ENCODE measurements at places on chromosomes 3 and 15. TPM values are rescaled to one million over a fixed set of nuclear protein-coding genes. Genes with fewer than 3 reads are reported as not detected.

Gene SH2D7
- polyA plus RNA-seq, result not detected

Gene PLSCR5
- not detected for polyA plus RNA-seq

Gene PRSS50
- polyA plus RNA-seq, result not detected

Gene HRG
- polyA plus RNA-seq, result not detected

Gene ZNF80
- polyA plus RNA-seq, result not detected

Gene SLC26A6
- 45.8 TPM for polyA plus RNA-seq

Gene IL17RD
- polyA plus RNA-seq, result 0.60 TPM

Gene ZFYVE19
- polyA plus RNA-seq, result 22.6 TPM

Gene COLQ
- 1.6 TPM for polyA plus RNA-seq

Gene TPRA1
- polyA plus RNA-seq, result 42.3 TPM

Gene CACNA2D2
- polyA plus RNA-seq, result 0.11 TPM

Gene XCR1
- not detected for polyA plus RNA-seq

Gene CAND2
- 1.3 TPM for polyA plus RNA-seq

Gene MEGF11
- 0.04 TPM for polyA plus RNA-seq

Gene WDR93
- polyA plus RNA-seq, result 0.17 TPM

Gene GRM2
- polyA plus RNA-seq, result 0.09 TPM

Gene SPRED1
- polyA plus RNA-seq, result 7.9 TPM

Gene GOLGA8N
- 2.9 TPM for polyA plus RNA-seq

Gene SPTBN5
- 0.05 TPM for polyA plus RNA-seq

Gene CYP1A2
- not detected for polyA plus RNA-seq

Gene TTC23
- polyA plus RNA-seq, result 3.6 TPM

Gene CCR3
- not detected for polyA plus RNA-seq

Gene RNF111
- 28.7 TPM for polyA plus RNA-seq

Gene CX3CR1
- 0.45 TPM for polyA plus RNA-seq

Gene SLC7A14
- 0.63 TPM for polyA plus RNA-seq

Gene MRPL47
- 23.2 TPM for polyA plus RNA-seq

Gene RTP4
- polyA plus RNA-seq, result 0.16 TPM

Gene UBE2E2
- 40.2 TPM for polyA plus RNA-seq

Gene PAK6
- not detected for polyA plus RNA-seq

Gene HMG20A
- polyA plus RNA-seq, result 40.1 TPM

Gene UBA7
- polyA plus RNA-seq, result 62.5 TPM

Gene ARHGEF3
- 2.1 TPM for polyA plus RNA-seq

Gene MITF
- polyA plus RNA-seq, result 27.9 TPM

Gene PARP3
- 33.0 TPM for polyA plus RNA-seq

Gene GOLGA6L10
- polyA plus RNA-seq, result 0.44 TPM

Gene CAMP
- polyA plus RNA-seq, result not detected

Gene SPSB4
- polyA plus RNA-seq, result not detected

Gene UBL7
- polyA plus RNA-seq, result 87.3 TPM

Gene AHSG
- not detected for polyA plus RNA-seq

Gene CTSH
- 40.2 TPM for polyA plus RNA-seq

Gene TNFAIP8L3
- 0.04 TPM for polyA plus RNA-seq

Gene GPR62
- not detected for polyA plus RNA-seq

Gene ZNF385D
- polyA plus RNA-seq, result 2.2 TPM

Gene GDPGP1
- polyA plus RNA-seq, result 2.4 TPM

Gene CEMIP
- 497 TPM for polyA plus RNA-seq

Gene NPAP1
- not detected for polyA plus RNA-seq

Gene HAUS2
- 21.1 TPM for polyA plus RNA-seq

Gene CCR9
- polyA plus RNA-seq, result not detected

Gene DOCK3
- polyA plus RNA-seq, result 0.11 TPM

Gene SLC24A5
- not detected for polyA plus RNA-seq

Gene TGM5
- polyA plus RNA-seq, result not detected

Gene PLSCR2
- not detected for polyA plus RNA-seq

Gene ROBO2
- 1.6 TPM for polyA plus RNA-seq

Gene CALML4
- polyA plus RNA-seq, result 0.47 TPM

Gene NMB
- polyA plus RNA-seq, result 4.3 TPM

Gene ATP13A4
- 0.10 TPM for polyA plus RNA-seq

Gene RHOV
- 0.13 TPM for polyA plus RNA-seq

Gene GREM1
- 2,694 TPM for polyA plus RNA-seq

Gene ZNF662
- 2.1 TPM for polyA plus RNA-seq

Measured in BJ (cell line).